ENCODE measurements at places on chromosomes 1 and 21.

- DNase-seq, result no peak
These were observed 11.4 kb downstream of the DOCK7 start for GRCh38 chr1:62676611-62677356.

GRCh38 chr1:9589144-9589718 is 520 bp downstream of the TMEM201 start:
- DNase-seq, result peak; percentile 72

DNA sequence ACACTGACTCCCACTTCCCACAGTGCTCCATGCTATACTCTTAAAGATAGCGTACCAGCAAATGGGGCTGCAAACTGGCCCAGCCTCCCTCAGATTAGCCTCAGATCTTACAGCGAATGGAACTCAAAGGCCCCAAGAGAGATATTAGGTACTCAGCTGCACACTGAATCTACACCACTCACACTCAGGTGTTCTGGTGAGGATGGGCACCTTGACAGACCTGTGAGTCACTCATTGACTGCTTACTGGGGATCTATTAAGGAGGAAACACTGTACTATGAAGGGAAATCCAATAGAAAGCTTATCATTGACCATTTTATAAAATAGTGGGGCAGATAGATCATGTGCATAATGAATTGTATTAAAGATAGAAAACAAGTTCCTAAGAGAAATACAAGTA is 164.3 kb upstream of the ATP1B1 start:
- no peak for DNase-seq

- no peak for DNase-seq
These were observed 79.6 kb downstream of the ZC3H11B start for GRCh38 chr1:219533280-219533679.

DNA sequence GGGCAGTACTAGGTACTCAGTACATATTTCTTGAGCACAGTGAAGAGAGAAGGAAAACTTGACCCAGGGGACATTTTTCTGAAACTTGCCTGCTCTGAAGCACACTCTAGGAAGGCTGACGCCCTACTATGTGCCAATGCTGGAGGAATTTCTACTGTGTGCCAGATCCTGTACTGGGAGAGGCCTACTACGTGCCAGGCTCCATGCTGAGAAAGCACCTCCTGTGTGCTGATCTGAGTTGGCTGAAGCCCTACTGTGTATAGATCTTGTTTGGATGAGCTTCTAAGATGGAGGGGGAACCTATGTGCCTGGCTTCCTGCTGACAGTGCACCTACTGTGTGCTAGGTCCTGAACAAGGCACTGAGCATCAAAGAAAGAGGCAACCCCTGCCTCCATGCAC is 86.2 kb downstream of the GRIK3 start:
- DNase-seq, result no peak

DNA sequence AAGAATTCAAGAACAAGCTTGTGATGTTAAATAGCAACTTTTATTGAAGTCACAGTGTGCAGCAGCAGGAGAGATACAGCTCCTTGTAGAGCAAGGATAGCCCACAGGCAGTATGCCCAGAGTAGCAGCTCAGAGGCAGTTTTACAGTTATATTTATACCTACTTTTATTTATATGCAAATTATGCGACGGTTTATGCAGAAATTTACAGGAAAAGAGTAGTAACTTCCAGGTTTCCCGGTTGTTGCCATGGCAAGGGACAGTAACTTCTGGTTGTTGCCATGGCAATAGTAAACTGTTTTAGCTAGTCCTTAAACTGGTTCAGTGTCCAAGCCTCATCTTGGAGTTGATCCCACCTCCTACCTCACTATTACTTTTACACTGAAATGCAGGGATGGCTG is 344.6 kb upstream of the LYPLAL1 start:
- DNase-seq, result no peak

DNA sequence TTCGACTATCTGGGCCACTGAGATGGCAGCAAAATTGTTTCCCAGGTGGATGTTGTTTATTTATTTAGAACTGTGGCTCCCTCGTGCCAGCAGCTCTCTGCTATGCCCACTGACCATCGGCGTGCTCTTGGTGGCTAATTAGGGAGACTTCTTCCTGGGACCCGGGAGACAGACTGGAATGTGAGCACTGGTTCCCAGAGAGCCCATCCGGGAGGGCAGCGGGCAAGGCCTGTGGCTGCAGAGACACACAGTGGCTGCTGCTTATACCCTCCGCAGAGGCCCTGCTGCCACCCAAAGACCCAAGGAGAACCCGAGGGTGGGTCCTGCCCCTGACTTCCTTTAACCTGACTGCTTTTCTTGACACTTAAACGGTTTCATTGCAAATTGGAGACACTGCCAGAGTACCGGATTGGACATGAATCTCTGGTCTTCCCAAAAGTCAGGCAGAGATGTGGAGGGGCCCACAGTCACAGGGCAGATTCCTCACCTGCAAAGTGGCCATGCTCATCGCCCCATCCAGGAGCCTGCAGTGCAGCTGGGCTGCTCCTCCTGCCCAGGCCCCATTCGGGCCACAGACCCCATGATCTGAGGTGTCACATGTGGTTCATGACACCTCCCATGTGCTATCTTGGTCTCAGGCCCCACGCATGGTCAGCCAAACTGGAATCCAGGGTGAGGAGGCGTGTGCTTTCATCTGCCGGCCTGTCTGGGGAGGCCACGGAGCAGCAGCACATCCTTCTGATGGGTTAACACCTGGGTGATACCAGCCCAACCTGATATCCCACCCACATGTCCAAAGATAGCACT is 5.7 kb upstream of the MATN1 start:
- DNase-seq, result no peak

- DNase-seq, result no peak
These were observed 647.2 kb upstream of the CXADR start for GRCh38 chr21:16865632-16866031.

DNA sequence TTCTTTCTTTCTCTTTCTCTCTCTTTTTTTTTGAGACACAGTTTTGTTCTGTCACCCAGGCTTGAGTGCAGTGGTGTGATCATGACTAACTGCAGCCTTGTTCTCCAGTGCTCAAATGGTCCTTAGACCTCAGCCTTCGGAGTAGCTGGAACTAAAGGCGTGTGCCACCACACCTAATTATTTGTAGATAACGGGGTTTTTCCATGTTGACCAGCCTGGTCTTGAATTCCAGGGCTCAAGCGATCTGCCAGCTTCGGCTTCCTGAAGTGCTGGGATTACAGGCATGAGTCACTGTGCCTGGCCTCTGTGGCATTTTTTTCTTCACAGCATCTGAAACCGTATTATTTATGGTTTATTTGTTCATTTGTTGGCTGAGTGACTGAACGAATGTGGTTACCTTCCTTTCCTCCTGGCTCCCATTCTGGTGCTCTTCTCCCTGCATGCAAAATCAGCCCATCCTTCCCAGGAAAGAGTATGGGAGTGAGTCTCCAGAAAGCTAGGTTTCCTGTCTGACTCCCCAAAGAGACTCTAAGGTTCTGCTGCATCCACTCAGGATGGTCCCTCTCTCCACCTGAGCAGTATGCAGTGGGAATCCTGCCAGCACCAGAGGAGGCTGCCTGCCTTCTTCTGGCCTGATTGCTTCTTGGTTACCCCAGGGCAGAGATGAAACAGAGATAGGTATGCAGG is 155.0 kb upstream of the BEND5 start:
- peak; percentile 77 for DNase-seq

DNA sequence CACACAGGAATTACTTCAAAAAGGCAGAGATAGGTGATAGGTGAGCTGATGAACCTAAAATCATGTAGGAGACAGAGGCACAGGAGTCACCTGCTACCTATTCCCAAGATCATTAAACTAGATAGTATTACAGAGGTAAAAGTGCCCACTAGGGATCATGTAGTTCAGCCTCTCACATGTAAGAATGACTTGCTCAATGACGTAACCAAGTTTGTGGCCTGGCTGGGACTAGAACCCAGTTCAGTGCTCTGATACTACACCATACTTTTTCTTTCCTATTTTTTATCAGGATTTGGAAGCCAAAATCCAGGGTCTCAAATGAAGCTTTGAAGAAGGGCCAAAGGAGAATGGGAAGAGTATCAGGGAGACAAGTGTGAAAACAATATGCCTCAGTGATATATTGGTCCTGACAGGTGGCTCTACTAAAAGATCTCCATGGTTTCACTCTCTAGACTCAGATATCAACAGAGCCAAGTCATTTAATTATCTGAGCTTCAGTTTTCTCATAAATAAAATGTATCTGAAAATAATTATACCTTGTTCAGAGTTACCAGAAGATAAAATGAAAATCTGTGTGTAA is 87.3 kb upstream of the SLFNL1 start:
- no peak for DNase-seq
